ENCODE measurements at places on chromosomes 4 and X.

DNA sequence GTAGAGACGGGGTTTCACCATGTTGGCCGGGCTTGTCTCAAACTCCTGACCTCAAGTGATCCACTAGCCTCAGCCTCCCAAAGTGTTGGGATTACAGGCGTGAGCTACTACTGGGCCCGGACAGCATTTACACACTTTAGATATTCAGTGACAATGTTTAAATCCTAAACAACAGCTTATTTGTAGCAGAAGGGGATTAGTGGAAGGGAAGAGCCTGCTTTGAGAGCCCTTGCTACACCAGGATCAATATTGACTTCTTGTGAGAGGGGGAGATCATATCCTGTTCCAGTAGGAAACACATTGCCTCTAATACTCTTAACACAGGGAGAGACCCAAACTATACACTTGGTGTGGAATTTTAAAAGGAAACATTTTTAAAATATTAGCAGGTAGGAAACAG is 7.1 kb downstream of the MGST2 start:
- no peak for DNase-seq

DNA sequence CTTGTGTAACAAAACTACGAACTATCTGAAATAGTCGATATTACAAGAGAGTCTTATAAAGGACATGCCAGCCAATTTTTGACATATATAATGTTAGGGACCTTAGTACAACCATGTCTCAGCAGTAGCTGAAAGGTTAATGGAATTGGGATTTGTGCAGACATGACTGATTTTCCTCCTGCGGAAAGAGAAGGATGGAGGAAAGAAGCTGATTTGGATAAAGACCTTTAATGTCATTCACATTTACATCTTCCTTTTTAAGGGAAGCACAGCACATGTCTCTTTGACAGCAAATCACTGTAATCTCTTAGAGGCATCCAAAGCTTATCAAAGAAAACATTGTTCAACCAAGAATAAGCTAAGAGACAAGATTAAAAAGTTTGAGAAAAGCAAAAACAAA is 1976.2 kb upstream of the IGFBP7 start:
- DNase-seq: no peak

DNA sequence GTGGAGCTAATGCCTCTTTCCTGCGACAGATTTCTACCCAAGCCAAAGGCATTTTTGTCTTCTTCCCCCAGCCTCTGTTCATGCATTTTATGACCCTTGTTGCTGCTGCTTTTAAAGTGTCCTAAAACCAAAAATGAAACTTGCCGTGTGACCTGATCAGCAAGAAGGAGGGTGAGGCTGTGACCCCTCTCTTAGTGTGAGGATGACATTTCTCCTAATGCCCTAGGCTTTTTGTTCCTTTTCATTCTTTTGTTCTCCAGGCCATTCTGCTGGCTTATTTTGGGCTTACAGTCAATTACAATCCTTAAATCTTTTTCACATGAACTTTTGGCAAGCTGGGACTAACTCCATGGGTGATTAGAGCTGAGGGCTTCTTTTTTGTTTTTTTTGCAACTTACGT is 34.4 kb downstream of the PTTG2 start:
- no peak for DNase-seq

GRCh38 chrX:147894366-147894963 is 17.3 kb upstream of the FMR1 start:
- DNase-seq: no peak

- DNase-seq: no peak
These were observed 1.2 kb upstream of the FSTL5 start for GRCh38 chr4:162164906-162165510.

- DNase-seq: no peak
These were observed 41.7 kb downstream of the SMIM14 start for GRCh38 chr4:39596971-39597370.

- no peak for DNase-seq
These were observed 130.5 kb downstream of the ATXN3L start for GRCh38 chrX:13189380-13189779.

GRCh38 chr4:158172261-158173258 is at the start of gene GASK1B:
Gene GASK1B, minus strand, starts transcription at chr4:158173025. Its CDS starts 1,650 bp downstream, at chr4:158171375.
- DNase-seq: no peak

- DNase-seq: no peak
These were observed 38.3 kb downstream of the MGARP start for GRCh38 chr4:139241784-139242151.

DNA sequence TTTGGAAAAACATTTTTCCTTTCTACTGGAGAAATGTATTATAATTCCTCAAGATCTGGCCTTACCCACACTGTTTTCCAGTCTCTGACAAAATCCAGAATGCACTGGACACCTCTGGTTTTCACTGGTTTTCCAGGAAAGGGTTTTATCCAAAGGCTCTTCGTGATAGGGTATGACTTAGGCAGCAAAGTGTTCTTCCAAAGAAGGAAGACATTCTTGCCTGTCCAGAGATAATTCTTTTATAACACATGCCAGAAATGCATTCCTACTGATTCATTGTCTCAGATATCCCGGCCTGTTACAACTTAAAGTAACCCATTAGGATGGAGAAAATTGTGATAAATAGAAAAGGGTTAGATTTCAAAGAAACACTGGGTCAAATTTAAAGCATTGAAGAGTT is 2343.1 kb downstream of the PCDH7 start:
- DNase-seq: no peak

DNA sequence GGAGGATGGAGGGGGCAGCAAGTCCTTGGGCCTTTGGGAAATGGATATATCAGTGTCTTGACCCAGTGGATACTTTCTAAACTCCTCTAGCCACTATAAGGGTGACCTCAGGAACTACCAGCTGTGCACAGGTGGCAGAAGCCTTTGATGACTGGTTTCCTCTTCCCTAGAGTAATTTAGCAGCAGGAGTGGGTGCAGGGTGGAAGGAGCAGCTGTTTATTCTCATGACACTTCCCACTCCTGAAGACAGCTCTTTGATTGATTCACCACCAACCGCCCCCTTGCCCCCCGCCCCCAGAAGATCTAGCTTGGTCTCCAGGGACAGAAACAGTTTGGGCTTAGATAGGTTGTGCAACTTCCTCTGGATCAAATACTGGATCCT is 63.0 kb downstream of the GPC3 start:
- no peak for DNase-seq

DNA sequence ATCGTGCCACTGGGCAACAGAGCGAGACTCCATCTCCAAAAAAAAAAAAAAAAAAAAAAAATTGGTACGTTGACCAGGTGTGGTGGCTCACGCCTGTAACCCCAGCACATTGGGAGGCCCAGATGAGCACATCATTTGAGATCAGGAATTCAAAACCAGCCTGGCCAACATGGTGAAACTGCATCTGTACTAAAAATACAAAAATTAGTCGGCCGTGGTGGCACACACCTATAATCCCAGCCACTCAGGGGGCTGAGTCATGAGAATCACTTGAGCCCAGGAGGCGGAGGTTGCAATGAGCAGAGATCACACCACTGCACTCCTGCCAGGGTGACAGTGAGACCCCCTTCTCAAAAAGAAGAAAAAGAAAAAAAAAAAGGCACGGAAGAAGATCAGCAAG is 24.5 kb downstream of the RBMX start:
- no peak for DNase-seq

DNA sequence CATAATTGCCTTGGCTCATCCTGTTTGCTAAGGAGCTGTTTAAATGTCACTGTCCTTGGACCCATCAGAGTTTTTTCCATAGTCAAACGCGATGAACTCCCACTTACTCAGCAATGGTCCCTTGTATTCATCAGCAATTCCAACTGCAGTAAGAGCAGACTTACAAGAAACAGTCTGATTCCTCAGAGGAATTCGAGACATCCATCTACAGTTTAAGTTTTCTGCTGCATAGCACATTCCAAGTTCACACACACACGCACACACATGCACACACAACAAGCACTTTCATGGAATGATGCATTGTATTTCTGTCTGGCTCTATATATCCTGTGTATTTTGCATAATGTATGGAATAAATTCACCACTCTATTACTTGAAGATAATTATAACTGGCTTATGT is 32.7 kb upstream of the TMEM150C start:
- no peak for DNase-seq

DNA sequence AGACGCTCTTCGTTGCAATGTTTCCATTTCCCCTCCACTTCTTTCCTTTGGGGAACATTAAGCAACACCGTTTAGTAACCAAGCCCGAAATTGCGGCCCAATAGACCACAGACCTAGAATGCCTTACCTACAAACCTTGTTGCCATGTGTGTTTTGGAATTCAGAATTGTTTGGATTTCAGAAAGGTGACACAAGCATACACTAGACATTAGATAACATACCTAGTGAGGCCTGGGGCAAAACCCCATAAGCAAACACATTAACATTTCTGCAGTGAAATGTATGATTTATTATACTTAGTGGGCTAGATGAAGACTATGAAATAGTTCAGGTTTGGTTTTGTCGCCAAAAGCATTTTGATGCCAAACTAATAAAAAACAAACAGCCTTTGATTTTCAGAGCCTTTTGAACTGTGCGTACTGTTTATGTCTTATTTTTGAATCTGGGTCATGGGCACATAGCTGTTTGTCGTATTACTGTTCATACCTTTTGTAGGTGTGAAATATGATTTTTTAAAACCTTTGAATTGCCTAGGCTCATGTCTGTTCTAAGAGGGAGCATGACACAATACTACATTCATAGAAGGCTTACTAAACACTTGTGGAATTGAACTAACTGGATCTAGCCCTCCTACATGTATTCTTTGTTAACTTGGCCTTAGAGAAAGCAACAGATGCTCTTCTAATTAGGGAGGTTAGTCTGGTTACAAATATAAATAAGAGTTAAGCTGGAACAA is 88.6 kb upstream of the TMEM164 start:
- DNase-seq: no peak

DNA sequence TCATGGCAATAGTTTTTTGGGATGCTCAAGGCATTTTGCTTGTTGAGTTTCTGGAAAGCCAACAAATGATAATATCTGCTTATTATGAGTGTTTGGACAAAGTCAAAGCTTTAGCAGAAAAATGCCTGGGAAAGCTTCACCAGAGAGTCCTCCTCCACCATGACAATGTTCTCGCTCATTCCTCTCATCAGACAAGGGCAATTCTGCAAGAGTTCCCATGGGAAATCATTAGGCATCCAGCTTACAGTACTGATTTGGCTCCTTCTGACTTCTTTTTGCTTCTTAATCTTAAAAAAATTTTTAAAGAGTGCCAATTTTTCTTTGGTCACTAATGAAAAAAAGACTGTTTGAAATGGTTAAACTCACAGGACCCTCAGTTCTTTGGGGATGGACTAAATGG is 136.3 kb downstream of the UBE2K start:
- DNase-seq: no peak

DNA sequence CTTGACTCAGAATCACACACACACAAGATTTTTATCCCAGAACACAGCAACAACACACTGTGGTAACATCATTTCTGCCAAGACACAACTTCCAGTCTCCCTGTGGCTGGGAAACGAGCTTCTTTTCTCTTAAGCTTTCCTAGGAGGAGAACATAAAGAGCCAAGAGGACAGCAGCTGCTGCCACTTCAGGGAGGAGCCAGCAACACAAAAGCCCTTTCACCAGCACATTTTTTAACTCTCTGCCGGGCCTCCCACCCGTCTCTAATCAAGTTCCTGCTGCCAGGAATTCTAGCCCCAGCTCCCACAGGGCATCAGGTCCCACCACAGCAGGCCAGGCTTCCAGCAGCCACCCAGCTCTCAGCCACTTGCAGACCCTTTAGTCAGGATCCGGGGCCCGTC is 22.4 kb downstream of the FAT1 start:
- no peak for DNase-seq

GRCh38 chr4:177051473-177052060 is 258.1 kb upstream of the NEIL3 start:
- DNase-seq: no peak

GRCh38 chr4:150493851-150494250 is 88.1 kb upstream of the MAB21L2 start:
- DNase-seq: no peak

- no peak for DNase-seq
These were observed 9.0 kb upstream of the TSPYL2 start for GRCh38 chrX:53073115-53073586.

- DNase-seq: no peak
These were observed 87.1 kb downstream of the SLIT2 start for GRCh38 chr4:20338841-20339240.

GRCh38 chr4:81884986-81885385 is 413.3 kb upstream of the RASGEF1B start:
- no peak for DNase-seq

GRCh38 chrX:38660395-38661102 is 99.2 kb downstream of the TSPAN7 start:
- no peak for DNase-seq
